Activated CD4-positive, alpha-beta T cell treated with anti-CD3 and anti-CD28 coated beads, Interleukin-2, amount 50 U/mL, for 24 hours (primary cell): ENCODE measurements at places on chromosomes 1 and 21.

DNA sequence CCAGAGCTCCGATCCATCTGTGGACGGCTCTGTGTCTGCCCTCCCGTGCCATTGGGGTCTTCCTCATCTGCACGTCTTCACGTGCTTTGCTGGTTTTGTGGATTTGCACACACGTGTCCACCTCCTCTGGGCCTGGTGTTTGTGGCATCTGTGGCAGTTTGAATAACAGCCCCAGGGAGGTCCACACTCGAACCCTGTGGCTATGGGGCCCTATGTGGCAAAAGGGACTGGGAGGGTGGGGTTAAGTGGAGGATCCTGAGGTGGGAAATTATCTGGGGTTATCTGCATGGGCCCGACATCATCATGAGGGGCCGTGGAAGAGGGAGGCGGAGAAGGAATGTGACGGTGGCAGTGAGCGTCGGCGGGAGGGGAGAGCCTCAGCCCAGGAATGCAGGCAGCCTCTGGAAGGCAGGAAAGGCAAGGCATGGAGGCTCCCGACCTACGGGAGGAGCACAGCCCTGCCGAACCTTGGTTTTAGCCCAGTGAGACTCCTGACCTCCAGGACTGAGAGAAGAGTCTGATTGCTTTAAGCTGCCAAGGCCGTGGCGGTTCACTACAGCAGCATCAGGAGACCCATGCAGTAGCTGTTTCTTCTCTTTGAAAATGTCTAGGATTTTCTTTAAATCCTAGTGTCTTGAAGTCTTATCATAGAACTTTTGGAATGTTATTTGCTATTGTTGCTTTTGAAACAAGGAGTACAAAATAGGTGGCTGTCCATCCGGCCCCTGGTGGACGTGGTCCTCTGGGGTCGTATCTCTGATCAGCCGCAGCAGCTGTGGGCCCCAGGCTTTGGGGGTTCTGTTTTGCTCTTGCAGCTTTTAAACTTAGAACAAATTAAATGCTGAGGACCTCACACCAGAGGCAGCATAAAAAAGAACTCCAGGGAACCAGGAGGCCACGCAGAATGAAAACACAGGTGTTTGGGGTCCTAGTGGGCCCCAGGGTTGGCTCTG is 40.0 kb upstream of the LRRC3 start:
- DNase-seq: no peak

- DNase-seq: no peak
Observed at GRCh38 chr21:29242201-29242600, 56.5 kb upstream of the BACH1 start.

- no peak for DNase-seq
Observed at GRCh38 chr1:115166531-115167091, 77.3 kb upstream of the TSPAN2 start.

- no peak for DNase-seq
Observed at GRCh38 chr1:222521299-222522104, 26.4 kb downstream of the HHIPL2 start.

- DNase-seq: no peak
Observed at GRCh38 chr1:15761366-15762128, 3.0 kb downstream of the FBLIM1 start.

DNA sequence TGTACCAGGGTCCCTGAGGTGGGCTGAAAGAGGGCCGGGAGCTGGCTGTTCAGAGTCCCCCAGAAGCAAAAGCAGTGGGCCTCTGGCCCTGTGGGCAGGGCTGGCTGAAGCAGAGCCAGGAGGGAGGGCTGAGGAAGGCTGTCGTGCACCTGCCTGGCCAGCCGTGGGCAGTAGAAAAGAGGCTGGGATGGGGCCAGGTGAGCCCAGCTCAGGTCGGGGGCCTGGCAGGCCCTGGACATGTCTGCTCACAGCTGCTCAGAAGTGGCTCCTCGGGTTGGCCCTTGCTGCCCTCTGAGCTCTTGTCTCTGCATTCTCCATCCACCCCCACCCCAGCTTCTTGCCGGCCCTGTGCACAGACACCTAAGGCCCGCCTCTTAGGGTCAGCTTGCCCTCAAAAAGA is 60.0 kb downstream of the TCP10L start:
- no peak for DNase-seq

DNA sequence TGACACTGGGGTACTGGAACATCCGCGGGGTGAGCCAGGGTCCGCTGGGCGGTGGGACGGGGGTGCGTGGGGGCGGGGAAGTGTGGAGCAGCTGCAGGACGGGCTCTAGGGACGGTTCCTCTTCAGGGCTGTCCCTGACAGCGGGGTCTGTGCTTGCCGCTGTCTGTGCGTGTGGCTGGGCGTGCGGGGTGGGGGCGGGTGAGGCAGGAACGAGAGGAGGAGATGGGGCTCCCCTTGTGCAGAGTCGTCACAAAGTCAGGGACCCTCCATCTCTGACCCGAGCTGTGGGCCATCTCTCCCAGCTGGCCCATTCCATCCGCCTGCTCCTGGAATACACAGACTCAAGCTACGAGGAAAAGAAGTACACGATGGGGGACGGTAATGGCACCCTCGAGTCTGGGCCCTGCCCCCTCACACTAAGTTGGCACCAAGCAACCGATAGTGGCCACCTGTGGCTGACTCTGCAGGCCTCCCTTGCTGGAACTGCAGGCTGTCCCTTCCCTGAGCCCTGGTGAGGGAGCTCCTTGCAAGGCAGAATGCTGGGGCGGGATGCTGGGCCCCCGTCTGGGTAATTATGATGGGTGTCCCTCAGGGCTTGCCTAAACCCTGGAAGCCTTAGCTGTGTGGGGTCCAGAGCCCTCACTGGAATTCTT is 392 bp downstream of the GSTM2 start:
- DNase-seq: no peak

- no peak for DNase-seq
Observed at GRCh38 chr21:31658053-31658452, 1.4 kb upstream of the SOD1 start.

GRCh38 chr1:158053276-158053675 is 59.8 kb downstream of the KIRREL1 start:
- DNase-seq: no peak

GRCh38 chr1:184563308-184563707 is 176.5 kb downstream of the C1orf21 start:
- no peak for DNase-seq

DNA sequence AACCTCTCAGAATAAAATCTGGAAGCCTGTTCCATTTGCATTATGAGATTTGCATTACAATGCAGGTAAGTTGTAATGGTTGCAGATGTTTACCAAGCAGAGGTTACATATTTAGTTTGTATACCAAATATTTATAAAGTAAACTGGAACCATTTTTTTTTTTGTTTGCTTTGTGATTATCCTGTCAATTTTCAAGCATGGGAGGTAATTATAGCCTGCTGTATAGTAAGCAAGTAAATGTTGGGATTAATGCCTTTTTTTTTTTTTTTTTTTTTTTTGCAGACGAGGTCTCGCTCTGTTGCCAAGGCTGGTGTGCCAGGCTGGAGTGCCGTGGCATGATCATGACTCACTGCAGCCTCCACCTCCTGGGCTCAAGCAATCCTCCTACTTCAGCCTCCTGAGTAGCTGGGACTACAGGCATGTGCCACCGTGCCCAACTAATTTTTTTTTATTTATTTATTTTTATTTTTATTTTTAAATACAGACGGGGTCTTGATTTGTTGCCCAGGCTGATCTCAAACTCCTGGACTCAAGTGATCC is 21.0 kb downstream of the NFYC start:
- DNase-seq: no peak

DNA sequence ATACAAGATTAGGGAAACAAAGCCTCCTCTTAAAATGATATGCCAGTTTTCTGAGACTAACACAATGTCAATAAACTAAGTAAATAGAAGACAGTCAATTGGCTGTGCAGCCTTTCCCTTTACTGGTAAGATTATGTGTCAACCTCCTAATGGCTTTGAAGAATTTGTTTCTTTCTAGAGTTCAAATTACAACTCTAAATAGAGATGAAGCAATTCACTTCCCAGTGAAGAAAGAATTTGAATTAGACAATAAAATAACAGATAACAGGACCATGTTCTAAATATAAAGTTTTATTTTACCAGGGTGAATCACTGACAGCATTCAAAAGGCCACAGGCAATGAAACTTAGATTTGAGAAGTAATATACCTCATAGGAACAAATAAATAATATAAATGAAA is 680.3 kb downstream of the PLA2G4A start:
- DNase-seq: no peak

GRCh38 chr1:231338270-231339128 is at the start of gene SPRTN:
TSS of gene SPRTN (plus strand) at chr1:231338293. CDS start at chr1:231338384, 91 bp downstream.
- DNase-seq: no peak

- DNase-seq: no peak
Observed at GRCh38 chr1:67227196-67227595, 60.9 kb downstream of the IL23R start.

GRCh38 chr1:231872461-231872910 is 245.9 kb downstream of the DISC1 start:
- DNase-seq: no peak

DNA sequence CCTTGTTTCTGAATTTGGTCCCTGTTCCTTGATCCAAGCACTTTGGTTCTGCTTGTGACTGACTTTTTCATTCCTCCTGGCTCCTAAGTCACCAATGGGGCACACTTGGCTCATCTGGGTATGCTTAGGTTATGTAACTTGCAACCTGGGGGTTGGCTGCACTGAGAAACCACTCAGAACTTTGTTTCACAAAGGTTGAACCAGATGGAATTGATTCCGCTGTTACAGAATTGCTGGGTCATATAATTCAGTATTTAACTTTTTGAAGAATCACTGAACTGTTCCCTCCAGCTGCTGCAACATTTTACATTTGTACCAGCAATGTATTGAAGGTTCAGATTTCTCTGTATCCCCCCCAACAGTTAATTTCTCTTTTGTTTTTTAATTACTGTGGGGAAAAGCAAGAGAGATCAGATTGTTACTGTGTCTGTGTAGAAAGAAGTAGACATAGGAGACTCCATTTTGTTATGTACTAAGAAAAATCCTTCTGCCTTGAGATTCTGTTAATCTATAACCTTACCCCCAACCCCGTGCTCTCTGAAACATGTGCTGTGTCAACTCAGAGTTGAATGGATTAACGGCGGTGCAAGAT is 9.6 kb upstream of the NVL start:
- no peak for DNase-seq

DNA sequence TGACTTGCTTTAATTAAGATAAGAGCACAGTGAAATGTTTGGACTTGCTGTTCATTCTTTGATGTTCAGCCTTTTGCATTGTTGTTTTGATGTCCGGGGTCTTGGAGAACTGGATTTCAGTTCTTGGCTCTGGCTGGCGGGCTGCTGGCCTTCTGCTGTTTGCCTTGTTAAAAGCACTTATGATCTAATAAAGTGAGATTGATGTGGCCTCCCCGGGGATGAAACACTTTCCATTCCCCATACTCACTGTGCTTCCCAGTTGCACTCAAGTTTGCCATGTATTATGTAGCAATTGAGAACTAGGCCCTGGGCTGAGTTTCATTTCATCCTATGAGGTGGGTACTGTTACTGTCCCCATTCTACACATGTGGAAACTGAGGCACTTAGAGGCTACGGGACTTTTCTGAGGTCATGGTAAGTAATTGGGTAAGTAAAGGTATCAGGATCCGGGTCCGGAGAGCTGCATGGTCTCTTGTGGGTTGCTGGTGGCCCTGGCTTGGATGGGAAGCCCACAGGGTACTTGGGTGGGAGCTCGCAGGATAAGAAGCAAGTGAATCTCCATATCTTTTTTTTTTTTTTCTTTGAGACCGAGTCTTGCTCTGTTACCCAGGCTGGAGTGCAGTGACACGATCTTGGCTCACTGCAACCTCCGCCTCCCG is 127.7 kb upstream of the ZBTB40 start:
- no peak for DNase-seq
